ENCODE measurements at places on chromosomes 3 and 15.

- DNase-seq, result no peak
Observed at GRCh38 chr15:49288391-49288790, 118.3 kb downstream of the GALK2 start.

- no peak for DNase-seq
Observed at GRCh38 chr3:183233966-183234365, 19.1 kb upstream of the B3GNT5 start.

GRCh38 chr3:194087995-194088855 lies 47.7 kb upstream of the HES1 start:
- DNase-seq, result peak; percentile 55

DNA sequence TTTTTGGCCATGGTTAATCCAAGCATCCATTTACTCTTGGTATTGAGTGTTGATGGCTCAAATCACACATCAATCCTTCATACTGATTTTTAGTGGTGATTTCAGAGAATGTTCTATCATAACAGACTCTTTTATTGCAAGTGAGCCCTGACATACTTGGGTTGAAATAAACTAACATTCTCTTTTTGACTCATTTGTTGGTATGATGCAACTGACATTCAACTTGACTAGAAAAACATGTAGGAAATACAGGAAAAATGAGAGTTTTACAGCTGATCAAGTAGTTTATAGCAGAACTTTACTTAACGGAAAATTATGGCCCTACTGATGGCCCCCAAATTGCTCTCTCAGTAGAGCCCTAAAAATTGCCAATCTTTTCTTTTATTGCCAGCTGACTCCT lies 173.9 kb upstream of the CD96 start:
- DNase-seq, result no peak

DNA sequence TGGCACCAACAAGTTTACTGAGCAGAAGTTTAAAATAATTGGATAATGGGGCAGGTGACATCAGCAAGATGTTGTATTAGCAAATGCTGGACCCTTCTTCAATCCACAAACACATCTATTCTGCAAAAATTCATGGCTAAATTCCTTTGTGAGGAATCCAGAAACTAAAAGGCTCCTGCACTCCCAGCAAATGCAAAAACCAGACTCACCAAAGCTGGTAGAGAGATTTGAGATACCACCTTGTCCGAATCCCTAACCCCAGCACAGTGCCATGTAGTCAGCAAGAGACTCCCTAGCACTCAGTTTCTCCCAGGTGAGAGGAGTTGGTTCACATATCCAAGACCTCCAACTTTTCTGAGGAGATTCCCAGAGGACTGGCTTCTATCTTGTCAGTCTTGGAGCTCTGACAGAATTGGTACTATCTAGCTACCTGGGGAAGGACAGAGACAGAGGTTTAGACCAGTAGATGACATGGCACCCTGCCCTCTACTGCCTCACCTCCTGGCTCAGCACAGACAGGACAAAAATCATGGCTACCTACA lies 21.8 kb downstream of the GREM1 start:
- no peak for DNase-seq

GRCh38 chr3:51275111-51275805 lies 109.8 kb upstream of the MANF start:
- no peak for DNase-seq

GRCh38 chr3:53518495-53518981 lies 24.1 kb downstream of the CACNA1D start:
- no peak for DNase-seq

DNA sequence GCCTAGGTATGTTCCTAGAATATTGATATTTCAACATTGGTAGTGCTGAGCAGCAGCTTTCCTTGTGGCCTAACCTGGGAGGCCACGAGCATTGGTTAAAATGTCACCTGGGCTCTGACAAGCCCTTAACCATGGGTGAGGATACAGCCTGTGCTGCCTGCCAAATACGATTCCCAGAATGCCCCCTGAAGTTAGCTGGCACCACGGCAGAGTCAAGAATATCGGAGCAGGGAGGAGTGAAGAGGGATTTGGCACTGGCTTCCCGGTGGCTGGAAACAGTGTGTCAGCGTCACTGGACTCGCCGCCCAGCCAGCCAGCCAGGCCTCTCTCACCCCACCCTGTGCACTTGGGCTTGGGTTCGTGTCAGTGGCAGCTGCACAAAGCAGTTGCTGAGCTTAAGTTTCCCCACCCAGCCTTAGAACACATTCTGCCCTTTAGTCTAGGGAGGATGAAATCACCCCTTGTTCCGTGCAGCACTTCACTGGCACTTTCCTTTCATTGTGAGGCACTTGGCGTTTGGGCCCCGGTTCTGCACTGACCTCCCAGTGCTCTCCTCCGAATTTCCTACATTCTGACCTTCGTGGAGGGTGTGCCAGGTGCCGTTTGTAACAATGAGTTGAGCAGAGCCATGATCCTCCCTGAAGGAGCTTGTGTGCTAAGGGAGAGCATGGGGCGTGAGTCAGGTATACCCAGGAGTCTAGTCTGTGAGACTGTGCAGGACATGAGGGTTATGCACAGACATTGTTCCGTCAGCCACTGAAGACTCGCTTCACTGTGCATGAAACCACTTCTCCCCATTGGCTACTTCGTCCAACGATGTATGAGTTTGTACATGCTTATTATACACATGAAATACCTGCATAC lies 152.8 kb upstream of the BHLHE40 start:
- DNase-seq, result no peak

DNA sequence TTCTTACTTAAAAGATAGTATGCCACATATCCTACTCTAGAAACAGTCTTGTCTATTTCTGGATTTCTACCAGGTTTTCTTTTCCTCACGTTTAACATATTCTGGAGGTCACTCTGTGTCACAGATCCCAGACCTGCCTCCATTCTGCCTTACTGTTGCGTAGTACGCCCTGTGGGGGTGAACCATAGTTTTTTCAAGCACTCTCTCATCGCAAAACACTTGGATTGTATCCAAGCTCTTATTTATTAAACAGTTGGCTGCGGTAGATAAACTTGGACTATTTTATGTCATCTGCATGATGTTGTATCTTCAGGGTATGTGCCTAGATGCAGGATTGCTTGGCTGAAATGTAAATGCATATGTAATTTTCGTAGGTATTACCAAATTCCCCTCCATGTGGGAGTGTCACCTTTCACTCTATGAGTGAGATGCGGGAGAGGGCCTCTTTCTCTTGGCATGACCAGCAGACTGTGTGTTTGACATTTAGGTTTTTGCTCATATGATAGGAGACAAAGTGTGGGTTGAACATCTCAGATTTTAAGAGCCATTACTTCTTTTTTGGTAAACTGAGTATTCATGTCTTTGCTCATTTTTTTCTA lies 55.8 kb downstream of the ABTB1 start:
- no peak for DNase-seq

- DNase-seq, result no peak
Observed at GRCh38 chr3:119636249-119636648, 24.1 kb downstream of the POPDC2 start.

- DNase-seq, result peak; percentile 74
Observed at GRCh38 chr3:177810162-177810623, 612.9 kb upstream of the TBL1XR1 start.

DNA sequence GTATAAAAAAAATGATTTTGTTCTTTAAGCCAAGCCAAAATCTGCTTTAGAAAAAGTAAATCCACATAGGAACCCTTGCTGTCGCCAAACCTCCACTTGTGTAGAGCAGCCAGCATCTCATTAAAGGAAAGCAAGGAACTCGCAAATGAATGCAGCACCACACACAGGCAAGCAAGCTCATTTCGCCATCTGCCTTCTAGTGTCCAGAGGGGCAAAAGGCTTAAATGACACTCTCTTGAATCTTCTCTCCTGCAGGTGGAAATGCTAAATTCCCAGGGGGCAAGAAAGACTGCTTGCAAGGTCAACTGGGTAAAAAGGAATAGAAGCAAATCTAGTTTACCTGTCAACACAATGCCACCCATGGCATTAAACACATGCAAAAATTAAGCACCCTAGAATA lies 2.4 kb downstream of the MB21D2 start:
- no peak for DNase-seq

GRCh38 chr3:45413172-45413765 lies 24.9 kb downstream of the LARS2 start:
- DNase-seq, result no peak

DNA sequence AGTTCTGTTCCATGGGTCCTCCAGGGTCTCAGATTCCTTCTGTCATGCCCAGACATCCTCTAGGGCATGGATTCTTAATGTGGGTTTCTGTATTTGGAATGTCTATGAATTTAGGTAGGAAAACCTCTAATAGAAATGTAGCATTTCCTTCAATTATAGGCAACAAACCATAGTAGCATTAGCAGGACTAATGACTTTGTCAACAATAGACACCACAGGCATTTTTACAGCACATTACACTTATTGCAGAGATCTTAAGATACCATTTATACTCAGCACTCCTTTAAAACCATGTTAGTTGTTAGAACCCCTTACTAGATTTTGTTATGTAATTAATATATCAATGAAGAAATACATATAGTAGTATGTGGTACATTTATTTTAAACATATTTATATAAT lies 77.8 kb upstream of the TBC1D5 start:
- DNase-seq, result no peak

DNA sequence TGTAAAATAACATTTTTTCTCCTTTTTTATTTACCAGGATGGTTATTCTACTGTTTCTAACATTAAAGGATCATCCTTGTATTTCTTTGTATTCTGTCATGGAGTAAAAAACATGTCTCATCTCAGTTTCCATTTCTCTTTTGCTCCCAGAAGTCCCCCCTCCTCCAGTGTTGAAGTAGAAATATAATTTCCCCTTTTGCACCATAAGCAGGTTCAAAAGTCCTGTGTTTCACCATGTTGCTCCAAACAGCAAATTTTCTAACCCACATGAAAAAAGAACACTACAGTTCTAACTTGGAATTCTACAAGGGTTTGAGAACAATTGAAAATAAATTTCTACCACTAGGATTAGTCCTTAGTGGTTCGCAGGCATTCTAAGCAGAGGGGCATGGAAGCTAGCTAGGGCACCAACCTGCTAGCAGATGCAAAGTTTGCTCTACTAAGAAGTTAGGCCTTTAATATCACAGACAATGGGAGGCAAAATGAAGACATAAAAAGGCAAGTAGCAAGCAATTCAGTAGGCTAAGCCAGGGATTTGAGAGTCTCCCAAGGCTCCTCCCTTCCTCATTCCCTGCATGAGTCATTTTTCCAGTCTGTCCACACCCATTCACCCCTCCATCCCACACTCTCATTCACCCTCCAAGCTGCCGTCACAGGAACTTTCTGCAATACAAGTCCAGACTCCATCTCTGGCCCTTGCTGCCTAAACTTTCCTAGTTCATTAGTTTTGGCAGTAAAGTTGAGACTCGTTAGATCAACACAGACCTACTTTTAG lies 2.3 kb upstream of the MBNL1 start:
- peak; percentile 90 for DNase-seq

DNA sequence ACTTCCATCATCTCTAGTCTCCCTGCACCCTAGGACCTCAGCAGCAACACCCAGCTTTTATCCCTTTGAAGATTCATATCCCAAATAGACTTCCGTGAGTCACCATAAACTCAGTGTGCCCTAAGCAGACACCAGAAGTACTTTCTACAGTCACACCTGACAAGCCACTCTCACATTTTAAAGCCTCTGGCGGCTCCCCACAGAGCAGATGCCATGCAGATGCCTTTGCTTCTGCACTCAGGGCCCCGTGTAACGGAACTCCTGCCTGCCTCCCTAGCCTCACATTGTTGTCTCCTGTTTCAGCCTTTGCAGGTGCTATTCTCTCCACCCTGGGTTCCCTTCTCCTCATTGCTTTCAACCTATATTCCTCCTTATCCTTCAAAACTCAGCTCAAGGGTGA lies 155.5 kb upstream of the SLC24A5 start:
- DNase-seq, result no peak

GRCh38 chr15:79520654-79521053 lies 88.5 kb downstream of the MINAR1 start:
- DNase-seq, result no peak

DNA sequence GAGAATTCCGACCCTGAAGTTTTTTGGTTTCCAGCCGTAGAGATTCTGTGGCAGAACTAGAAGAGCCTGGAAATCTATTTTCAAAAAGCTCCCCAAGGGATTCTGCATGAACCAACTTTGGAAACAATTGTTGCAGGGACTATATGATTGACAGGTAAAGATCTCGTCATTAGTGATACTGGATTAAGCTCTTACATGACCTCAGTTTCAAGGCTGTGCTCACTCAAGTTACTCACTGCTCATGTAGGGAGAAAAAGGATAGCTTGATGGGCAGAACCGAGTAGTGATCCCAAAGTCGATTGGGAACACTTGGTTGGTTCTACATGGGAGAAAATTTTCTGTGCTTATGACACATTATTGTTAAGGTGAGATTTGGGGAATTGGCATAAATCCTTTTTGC lies 142.3 kb upstream of the RASGRP1 start:
- DNase-seq, result no peak

- no peak for DNase-seq
Observed at GRCh38 chr15:91133511-91133910, 33.5 kb downstream of the SV2B start.

GRCh38 chr15:77083381-77084160 lies 12.7 kb upstream of the TSPAN3 start:
- no peak for DNase-seq

DNA sequence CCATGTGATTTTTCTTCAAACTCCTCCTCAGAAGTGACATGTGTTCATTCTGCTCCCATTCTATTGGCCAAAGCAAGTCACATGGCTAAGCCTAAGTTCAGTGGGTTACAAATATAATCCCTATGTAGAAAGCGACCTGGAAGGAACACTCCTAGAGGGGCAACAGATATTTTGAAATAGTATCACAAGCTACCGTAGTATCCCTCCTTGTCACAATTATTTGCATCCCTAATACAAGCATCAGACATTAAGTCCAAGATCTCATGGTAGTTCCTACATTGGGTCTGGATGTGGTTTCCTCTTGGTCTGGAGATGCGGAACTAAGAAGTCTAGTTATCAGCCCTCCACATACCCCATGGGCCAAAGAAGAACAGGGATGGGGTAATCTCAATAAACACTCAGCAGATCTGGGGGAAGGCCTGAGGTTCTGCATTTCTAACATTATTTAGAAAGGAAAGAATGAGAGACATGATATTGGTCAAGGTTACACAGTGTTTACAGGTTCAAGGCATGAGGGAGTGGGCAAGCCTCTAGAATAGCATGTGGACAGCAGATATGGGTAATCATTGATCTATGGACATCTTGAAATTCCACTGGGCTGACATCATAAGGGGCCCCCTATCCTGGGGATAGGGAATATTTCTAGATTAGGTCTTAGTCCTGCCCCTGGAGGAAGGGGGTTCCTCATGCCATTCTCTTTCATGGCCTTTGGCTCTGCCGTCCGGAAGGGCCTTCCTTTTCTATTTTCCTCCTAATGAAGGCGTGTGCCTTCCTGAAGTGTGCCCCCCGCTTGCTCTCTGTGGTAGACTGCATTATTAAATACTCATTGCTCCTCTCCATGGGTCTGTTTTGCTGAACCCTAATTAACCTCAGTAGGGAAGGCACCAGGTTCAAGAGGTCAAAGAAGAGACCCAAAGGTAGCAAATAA lies 17.8 kb upstream of the ABHD2 start:
- DNase-seq, result no peak

Measured in fibroblast of skin of left quadriceps (primary cell).